ENCODE measurements at places on chromosomes 5 and 9.

DNA sequence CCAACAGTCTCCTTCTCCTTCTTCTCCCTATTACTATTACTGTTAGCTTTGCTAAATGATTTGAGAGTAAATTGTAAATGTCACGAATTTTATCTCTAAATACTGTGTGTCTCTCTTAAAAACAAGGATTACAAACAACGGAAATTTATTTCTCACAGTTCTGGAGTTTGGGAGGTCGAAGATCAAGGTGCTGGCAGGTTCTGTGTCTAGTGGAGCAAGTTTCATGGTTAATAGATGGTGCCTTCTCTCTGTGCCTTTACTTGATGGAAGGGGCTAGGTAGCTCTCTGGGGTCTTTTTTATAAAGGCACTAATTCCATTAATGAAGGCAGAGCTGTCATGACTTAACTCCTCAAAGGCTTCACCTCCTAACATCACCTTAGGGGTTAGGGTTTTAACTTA lies 237.9 kb downstream of the MAN2A1 start:
- no peak for DNase-seq

GRCh38 chr5:168052686-168053085 lies 238.8 kb upstream of the WWC1 start:
- DNase-seq = no peak

DNA sequence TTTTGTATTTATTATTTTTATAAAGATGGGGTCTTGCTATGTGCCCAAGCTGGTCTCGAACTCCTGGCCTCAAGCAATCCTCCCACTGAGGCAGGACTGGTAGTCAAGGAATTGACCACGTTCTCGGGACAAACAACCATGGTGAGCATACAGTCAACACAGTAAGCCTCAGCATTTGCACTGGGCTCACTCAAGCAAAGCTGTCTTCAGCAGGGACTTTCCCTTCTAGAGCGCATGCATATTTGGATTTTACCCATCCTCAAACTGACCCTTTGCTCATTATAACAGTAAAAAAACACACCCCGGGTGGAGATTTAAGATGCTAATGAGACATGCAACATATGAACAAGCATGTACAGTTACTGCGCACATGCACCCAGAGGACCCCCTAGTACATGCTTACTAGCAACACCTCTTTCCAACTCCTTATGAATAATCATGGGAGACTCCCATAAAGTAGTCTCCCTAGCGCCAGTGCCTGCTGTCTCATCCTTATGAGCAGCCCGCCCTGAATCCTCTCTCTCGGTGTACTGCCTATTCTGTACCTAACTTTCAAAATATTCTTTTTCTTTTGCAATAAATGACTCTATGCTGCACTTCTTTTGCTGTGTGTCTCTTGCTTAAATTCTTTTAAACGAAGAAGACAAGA lies 41.5 kb downstream of the C5orf22 start:
- DNase-seq = no peak

- no peak for DNase-seq
Observed at GRCh38 chr5:147949711-147950573, 43.6 kb upstream of the C5orf46 start.

GRCh38 chr5:35476036-35476435 lies 141.6 kb upstream of the SPEF2 start:
- DNase-seq = peak; percentile 78

DNA sequence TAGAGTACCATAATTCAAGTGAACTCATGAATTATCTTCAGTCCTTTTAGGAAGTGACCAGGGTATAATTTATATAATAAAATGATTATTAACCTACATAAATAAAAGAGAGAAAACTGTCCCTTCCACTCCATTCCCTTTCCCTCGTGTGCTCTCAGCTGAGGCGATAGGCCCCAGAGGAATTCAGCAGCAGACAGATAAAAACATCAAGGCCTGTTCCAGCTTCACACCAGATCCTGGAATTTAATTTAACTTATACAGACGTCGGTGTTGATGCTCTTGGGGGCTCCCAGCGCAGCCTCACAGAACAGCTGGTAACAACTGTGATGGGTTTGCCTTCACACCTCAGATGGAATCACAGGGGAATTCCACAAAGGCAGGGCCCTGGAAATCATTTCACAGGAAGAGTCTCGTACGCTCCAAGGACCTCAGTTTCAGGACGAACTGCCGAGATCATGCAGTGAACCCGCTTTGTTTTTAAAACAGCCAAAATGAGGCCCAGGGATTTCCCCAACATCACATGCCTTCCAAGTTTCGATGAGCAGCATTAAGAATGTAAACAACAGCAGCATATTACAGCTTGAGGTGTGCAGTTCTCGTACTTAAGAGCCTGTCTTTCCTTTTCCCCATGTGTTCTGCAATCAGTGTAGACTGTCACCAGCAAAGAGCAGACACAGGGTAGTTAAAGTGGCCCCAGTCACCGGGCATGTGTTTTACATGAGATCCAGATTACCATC lies 73.6 kb upstream of the ALDH1B1 start:
- DNase-seq = no peak

GRCh38 chr9:10282084-10282483 lies 330.7 kb downstream of the PTPRD start:
- no peak for DNase-seq

DNA sequence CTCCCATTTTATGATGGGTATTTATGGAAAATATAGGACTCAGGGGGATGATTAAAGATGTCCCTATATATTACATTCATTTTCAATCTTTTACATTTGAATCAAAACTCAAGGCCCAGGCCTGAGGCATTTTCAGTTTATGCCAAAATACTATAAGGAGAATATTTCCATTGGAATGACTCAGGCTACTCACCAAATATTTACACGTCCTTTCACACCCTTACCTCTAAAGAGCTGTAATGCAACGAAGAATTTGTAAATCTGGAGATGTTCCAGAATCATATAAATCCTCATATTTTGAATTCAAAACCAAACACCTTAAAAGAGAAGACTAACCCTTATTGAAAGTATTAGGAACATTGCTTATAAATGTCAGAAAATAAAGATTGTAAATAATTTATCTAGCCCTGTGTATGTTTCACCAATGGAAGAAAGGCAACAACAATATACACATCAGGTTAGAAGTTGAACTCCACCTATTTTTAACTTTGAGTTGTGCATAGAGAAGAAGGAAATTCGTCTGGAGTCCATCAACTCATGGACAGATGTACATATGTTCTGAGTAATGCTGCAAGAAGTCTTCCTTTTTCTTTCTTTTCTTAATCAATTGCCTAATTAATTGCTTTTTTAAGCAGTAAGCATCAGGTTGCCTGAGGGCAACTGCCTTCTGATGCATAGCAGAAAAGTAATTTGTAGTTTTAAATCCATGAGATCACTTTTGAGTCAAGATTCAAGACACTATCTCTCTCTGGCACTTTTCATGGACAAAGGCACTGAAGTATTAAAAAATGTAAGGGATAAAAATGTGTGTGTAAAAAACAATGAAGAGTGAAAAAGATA lies 579.3 kb upstream of the RGMB start:
- no peak for DNase-seq

DNA sequence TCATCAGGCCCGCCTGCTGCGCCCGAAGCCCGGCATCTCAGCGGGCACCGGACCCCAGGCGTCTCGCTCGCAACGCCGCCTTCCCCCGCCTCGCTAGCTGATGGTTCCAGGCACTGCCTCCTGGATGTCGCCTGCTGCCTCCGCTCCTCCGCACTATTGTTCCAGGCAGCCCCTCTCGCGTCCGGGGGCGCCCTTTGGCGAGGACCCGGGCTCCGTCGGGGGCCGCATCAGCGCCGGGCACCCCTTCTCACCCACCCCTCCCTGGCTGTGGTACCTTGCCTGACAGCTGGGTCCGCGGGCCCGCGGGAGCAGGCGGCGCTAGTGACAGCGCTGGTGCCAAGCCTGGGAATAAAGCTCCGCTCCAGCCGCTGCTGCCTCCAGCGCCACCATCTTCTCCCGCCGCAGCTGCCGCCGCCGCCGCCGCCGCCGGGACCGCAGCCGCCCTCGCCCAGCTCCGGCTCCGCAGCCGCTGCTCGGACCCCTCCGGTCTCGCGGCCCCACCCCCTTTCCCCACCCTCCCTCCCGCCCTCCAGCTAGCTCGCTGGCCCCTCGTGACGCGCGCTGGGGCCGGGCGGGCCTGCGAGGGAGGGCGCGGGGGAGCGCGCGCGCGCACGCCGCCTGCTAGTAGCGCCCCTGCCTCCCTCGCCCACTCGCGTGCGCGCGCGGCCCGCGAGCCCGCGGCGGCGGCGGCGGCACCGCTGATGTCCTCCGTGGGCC lies at the start of gene APBA1:
APBA1 (minus strand) TSS at position 493 of the 717 bp plus-strand sequence.
- no peak for DNase-seq

DNA sequence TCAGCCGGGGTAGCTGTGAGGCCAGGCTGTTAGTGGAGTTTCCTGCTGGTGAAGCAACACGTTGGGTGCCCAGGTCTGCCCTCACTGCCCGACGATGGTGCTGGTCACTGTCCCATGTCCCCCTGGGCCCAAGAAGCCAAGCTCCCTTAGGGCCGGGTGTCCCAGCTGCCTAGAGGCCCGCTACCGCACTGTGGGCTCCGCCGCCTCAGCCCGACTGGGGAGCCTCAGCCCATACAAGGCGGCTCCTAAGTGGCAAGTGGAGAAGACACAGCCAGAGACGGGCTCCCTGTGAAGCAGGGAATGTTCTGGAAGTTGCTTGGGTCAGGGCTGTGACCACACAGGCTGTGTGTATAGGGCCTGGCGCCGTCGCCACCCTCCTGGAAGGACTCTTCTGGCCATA lies 96.9 kb downstream of the RXRA start:
- DNase-seq = no peak

- no peak for DNase-seq
Observed at GRCh38 chr5:131386779-131387178, 122.9 kb downstream of the CDC42SE2 start.

GRCh38 chr5:154202379-154203260 lies 12.1 kb downstream of the GALNT10 start:
- DNase-seq = no peak

GRCh38 chr9:137240318-137240840 lies 708 bp upstream of the TUBB4B start:
- no peak for DNase-seq

DNA sequence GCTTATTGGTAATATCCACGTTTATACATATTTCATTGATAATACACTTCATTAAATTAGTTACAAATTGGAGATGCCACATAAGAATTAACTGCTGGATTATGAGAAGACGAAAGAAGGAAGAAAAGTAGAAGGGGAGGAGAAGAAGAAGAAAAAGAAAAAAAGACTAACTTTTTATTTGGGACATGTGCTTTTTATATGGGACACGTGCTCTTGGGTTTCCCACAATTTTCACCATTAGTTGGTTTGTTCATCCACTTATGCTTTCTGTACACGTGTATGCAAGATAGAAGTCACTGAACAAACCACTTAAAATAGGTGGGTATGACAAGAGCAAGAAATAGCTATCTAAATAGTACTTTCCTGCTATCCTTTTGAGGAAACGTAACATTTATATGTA lies 98.6 kb downstream of the MRPS30 start:
- no peak for DNase-seq

- DNase-seq = no peak
Observed at GRCh38 chr9:34380511-34381315, 4.0 kb upstream of the MYORG start.

DNA sequence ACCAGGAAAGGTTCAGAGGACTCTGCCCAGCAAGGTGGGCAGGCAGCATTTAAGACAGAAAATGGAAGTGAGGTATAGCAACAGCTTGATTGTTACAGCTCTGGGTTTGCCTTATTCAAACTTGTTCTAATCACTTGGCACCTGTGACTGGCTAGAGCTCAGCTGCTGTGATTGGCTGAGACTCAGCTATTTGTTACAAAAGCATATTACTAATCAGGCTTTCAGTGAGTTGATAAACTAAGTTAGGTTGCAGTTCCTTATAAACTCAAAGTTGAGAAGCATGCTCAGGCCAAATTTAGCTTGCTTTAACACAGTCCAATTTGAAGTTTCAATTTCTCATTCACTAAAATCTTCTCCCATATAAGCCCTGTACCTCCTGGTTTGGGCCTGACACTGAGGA lies 56.3 kb downstream of the GDA start:
- DNase-seq = no peak

DNA sequence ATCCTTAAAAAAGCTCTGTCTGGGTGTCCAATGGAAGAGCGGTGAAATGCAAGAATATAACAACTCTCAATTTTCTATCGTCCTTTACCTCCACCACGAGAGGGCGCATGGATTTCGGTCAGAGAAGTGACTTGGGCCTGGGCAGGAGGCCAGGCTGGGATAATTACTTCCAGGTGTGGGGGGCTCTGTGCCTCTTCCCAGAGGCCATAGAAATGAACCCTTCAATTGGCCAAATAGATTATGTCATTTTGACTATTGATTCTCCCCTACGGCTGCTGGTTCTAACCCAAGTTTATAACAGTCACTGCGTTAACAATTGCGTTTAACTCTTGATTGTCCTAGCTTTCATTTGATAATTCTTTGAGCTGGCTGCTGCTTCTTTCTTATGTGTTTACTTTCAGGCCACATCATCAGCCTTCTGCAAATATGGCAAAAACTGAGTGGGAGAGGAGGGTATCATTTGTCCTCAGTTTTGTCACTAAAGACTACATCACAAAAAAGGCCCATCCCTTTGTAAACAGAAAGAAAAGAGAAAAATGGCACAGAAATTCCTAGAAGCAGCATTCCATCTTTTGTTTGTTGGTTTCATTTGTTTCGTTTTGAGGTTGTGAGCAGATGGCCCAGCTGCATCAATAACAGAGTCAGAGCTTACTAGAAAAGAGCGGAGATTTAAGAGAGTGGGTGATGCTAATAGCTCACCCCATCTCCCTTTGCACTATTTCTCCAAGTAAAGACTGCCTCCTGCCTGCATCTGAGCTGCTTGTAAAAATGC lies 45.4 kb upstream of the ZFR start:
- no peak for DNase-seq

GRCh38 chr9:74555565-74555964 lies 58.4 kb downstream of the RORB start:
- DNase-seq = no peak

- no peak for DNase-seq
Observed at GRCh38 chr5:118793091-118793490, 195.3 kb downstream of the DTWD2 start.

DNA sequence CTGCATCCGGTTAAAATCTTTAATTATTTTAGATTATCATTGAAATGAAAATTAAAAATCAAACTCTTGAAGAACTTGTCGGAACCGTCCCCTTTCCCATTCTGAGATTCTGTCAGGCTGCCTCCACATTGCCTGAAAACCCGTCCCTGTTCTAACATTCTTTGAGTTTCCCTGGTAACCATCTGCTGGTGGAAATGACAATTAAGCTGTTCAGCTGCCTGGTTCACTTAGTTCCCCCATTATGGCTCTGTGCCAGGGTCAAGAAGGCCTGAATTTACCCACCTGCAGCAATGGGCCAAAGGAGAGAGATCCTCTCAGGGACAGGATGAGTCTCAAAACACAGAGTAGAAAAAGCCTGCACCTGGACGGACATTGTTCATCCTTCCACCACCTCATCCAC lies 11.8 kb upstream of the TCOF1 start:
- no peak for DNase-seq

- DNase-seq = no peak
Observed at GRCh38 chr5:81849770-81850367, 99.0 kb upstream of the SSBP2 start.

DNA sequence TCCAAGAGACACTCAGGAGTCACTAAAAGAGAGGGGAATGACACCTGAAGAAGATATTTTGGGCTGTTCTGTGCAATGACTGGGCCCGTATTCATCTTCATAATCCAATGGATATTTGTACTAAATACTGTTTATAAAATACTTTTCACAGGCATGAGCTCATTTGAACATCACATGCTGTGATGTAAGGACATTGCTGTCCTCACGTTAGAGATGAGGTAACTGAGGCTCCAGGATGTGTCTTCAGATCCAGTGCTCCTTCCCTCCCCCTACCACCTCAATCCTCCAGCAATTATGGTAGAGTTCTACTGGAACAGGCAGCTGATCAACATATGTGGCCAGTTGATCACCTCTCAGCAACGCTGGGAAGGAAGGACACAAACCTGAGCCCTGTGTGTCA lies 139.4 kb upstream of the OSMR start:
- no peak for DNase-seq
